ENCODE measurements at places on chromosomes 3 and 15.

GRCh38 chr15:92666780-92667179 lies 11.2 kb upstream of the FAM174B start:
- DNase-seq, result peak; percentile 65

DNA sequence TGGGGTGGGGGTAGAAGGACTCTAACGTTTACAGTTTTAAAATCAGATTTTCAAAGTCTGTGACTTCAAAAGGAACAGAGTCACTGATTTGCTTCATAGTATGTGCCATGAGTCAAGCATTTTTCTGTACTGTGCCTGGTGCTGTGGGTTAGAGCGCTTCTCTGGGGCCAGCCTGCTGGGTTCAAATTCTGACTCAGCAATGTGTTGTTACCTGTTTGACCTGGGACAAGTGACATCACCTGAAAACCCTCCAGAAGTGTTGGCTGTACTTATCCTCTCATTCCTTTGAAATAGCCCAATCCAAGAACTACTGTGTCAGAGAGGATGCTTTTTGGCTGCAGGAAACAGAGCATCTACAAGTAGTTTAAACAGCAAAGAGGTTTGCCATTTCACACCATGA lies 101.7 kb downstream of the LSM3 start:
- no peak for DNase-seq

DNA sequence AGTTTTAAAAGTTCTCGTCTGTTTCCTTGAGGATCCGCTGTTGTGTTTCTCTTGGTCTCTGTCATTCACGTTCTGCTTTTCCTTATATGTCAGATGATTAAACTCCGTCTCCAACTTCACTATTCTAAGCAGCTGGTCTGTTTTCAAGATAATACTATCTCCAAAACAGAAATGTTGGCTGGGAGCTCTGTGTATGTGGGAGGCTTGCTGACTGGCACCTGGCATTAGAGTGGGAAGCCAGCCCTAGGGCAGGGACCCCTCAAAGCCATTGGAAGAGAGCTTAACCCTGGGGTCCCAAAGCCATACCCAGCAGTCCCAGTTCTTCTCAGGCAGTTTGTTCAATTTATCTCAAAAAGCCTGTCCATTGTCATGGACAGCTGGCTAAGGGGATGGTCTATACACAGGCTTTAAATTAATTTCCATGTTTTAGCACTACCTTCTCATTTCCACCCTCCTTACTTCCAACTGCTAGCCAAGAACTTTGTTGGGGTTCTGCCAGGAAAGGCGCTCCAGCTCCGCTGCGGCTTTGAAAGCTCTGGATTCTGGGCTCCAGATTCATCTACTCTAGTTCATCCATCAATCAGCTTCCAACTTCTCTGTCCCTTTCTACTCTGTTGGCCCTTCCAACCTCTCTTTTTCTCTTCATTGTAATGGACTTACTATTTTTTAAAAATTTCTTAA lies 9.2 kb downstream of the BTBD1 start:
- peak; percentile 16 for DNase-seq

GRCh38 chr3:108403686-108404345 lies 106.6 kb downstream of the MYH15 start:
- DNase-seq, result no peak

DNA sequence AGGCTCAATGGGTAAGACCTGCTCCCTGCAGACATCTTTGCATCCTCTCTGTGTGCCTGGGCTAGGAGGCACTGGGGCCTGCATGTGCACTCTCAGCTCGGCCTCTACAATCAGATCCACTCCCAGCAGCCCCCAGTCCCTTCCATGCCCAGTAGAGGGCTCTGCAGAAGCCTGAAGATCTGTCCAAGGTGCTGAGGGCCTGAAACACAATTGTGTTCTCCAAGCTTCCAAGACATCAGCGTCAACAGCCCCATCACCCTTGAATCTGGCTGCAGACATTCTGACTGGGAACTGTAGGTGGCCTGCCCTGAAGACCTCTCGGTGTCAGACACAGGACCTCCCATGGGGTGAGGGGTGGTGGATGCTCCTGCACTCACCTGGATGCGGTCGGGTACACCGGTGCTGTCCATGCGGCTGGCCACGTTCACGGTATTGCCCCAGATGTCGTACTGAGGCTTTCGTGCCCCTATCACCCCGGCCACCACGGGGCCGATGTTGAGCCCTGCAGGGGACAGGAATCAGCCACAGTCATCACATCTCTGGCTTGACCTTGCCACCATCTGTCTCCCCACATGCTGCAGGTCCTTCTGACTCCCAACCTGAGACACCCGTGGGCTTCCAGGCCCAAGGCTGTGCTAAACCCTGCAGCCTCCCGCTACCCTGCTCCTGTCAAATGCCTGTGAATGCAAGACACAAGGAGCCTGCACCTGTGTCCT lies 84.7 kb downstream of the SEC22A start:
- peak; percentile 39 for DNase-seq

- DNase-seq, result no peak
These were observed 234.0 kb downstream of the RBMS3 start for GRCh38 chr3:29514912-29515311.

DNA sequence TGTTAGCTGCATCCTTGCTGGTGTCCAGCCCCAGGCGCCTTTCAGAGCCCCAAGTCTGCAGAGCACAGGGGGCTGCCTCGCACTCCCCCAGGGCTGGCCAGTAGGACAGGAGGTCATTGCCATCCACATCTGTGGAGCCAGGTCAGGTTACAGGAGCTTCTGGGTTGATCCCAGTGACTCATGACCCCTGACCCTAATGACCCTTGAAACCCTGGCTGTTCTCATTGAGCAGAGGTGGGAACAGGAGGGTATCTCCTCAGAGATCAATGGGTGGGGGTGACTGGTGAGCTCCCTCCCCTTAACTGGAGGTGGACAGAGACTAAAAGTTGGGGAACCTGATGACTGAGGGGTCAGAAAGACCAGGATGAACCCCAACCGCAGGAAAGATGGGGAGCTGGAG lies 6.1 kb upstream of the SLC26A6 start:
- no peak for DNase-seq

DNA sequence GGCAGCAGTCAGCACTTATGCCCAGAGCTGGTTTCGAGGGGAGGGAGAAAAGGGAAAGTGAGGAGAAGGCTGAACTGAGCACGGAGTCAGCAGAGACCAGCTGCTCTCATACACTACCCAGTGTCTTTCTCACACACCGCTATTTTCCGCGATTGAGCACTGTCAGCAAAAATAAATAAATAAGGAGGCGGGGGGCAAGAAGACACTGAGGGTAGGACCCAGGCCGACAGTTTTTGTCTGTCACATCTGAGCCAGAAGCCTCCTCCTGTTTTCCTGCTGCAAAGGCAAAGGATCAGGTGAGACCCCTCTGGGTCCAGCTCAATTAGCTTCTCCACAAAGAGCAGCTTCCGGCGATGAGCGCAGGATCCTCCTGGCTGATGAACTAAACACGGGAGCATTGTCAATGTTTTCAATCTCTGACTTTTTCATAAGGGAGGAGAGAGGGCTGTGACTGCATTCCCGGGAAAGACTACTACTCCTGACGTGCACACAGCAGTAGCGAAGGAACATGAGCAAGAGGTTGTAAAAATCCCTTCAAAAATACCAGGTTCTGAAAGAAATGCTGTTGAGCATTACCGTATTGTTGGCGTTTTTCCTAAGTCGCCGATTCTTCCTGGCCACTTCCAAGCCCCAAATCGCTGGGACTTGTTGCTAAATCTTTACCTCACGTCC lies 1.3 kb downstream of the FRMD5 start:
- no peak for DNase-seq

GRCh38 chr3:118760585-118761290 lies 273.9 kb downstream of the IGSF11 start:
- DNase-seq, result no peak

DNA sequence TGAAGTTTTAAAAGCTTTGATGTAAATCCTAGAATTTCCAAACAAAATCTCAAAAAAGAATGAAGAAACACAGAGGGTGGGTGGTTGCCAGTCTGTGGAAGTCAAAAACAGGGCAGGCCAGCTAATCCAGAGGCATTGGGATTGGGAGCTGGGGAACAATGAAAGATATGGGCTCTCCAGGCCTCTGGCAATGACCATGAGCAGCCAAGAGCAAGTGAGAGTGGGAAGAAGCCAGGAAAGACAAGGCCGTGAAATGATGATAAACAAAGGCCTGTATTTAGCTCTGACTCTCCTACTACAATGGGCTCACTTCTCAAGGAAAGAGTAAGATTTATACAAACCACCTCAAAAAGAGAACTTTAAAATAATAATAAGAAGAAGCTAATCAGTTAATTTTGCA lies 248.5 kb downstream of the ZMAT3 start:
- DNase-seq, result no peak

DNA sequence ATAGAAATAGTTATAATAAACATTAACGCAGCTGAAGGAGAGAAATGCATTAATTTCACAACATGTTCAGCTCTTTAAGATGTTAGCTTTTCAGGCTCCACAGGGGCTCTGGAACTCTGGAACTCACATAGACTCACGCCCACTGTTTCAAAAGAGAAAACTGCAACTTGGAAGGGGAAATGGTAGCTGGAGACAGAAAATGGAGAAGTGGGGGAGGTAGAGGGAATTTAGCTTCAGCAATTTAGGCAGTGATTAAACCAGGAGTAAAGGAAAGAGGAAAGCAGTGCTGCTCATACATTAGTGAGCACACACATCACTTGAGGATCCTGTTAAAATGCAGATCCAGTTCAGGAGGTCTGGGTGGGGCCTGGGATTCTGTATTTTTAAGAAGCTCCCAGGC lies 274.8 kb upstream of the TRIM42 start:
- no peak for DNase-seq

GRCh38 chr15:37819191-37819590 lies 115.2 kb upstream of the TMCO5A start:
- no peak for DNase-seq

DNA sequence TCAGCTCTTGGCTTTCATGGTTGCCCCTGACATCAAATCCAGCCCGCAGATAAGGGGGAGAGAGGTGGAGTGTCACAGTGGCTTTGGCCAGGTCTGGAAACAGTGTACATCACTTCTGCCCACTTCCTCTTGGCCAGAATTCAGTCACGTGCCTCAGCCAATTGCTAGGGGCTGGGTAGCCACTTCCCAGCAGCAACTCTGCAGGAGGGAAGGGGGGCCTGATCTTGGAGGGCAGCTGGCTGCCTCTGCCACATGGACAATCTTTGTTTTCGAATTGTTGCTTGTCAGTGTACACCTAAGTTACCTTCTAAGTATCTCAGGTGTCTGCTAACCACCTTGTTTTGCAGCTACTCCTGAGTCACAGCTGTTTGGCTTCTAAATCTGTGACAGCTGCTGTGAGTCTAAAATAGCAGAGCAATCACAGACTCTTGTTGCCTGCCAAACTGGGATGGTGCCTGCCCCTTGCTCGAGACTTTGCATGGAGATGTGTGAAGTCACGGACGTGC lies 41.0 kb upstream of the LIMD1 start:
- DNase-seq, result peak; percentile 53

- DNase-seq, result no peak
These were observed 117.8 kb downstream of the RPLP1 start for GRCh38 chr15:69570454-69570853.

DNA sequence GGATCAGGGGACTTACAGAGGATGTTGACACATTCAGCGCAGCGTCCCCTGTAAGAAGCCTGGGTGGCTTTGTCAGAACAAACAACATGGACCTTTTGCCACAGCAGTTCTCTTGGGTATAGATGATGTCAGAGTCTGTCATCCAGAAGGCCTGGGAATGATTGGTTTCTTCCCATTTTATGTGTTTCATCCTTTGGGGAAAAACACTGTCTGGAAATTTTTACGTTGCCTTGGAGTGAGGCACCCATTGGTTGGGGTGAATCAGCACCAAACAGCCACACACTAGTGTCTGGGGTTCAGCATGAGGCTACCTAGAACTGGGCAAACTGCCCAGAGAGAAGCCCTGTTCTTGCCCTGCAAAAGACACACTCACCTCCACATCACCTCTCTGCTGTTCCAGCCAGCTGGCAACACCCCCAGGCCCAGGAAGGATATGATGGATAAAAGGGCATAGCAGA lies 123.0 kb downstream of the FAM43A start:
- DNase-seq, result no peak

DNA sequence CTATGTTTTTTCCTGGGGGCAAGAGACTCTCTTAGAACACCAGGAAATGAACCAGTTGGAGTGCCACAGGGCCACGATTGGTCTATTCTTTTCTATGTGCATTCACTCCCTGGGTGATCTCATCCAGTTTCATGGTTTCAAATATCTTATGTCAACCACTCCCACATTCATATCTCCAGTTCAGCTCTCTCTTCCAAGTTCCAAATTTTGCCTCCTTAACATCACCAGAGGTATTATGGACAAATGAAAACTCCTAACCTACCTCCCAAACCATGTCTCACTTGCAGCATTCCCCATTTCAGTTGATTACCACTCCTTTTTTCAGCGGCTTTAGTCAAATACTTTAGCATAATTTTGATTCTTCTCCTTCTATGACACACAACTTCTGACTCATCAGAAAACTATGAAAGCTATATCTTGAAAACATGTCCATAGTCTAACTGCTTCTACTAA lies 203.1 kb upstream of the SEMA6D start:
- no peak for DNase-seq

- no peak for DNase-seq
These were observed 5.1 kb upstream of the DNAH1 start for GRCh38 chr3:52310861-52311575.

GRCh38 chr15:81962482-81962881 lies 83.3 kb downstream of the MEX3B start:
- DNase-seq, result no peak

- DNase-seq, result no peak
These were observed 788 bp downstream of the FOXB1 start for GRCh38 chr15:60004846-60005351.

GRCh38 chr3:182905623-182906022 lies 74.7 kb downstream of the DCUN1D1 start:
- no peak for DNase-seq

DNA sequence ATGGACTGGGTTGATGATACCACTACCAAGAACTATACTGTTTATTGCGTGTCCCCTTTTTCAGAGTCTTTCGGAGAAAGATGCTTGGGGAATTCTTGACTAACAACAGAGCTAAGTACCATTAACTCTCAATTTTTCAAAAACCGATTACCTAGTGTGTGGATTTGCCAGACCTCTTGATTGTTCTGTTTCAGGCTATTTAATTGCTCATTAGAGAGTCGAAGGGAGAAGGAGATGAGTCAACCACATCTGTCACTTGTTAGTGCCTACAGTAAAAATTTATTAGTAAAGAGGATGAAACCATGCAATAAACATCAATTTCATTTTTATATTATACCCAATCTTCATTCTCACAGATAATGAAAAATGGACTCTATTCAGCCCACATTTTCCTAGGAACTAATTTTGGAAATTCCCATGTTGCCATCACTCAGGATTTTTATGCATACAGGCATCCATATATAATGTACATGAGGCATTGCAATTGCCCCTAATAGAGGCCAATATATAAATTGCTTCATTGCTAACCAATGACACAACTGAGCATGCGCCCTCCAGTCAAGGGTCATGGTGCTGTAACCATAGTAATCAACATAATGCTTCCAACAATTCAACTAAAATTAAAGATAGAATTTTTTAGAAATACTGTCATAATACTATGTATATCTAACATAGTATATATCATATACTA lies 541.7 kb downstream of the TBL1XR1 start:
- DNase-seq, result no peak

Data from body of pancreas (tissue), 4 donors.